ENCODE measurements at places on chromosomes 1 and 21. TPM values are rescaled to one million over a fixed set of nuclear protein-coding genes. Genes with fewer than 3 reads are reported as not detected.

- DNase-seq: no peak
Observed at GRCh38 chr1:158122833-158123388, 57.8 kb upstream of the CD1D start.

- DNase-seq: no peak
Observed at GRCh38 chr1:151479462-151479861, 20.2 kb upstream of the POGZ start.

- no peak for DNase-seq
Observed at GRCh38 chr1:87880764-87881163, 552.1 kb downstream of the LMO4 start.

RORC gene
- total RNA-seq: 10.9 TPM

GRCh38 chr21:30831194-30831765 lies 1.7 kb upstream of the KRTAP7-1 start:
- no peak for DNase-seq

DNA sequence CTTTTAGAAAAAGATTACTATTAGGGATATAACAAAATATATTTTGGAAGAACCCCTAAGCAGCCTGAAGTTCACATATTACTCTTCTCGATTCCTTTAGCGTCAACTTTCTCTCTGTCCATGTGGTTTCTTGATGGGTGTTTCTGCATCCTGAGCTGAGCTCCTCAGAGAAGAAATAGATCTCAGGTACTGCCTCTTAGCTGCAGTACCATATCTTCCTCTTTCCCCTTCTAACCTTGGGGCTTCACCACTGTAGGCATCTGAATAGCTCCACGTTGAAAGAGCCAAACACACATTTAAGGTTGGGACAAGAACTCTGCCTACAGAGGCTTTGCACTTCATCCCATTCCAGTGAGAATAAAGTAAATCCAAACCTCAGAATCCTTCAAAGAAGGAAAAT lies 59.2 kb downstream of the SAMSN1 start:
- DNase-seq: no peak

DNA sequence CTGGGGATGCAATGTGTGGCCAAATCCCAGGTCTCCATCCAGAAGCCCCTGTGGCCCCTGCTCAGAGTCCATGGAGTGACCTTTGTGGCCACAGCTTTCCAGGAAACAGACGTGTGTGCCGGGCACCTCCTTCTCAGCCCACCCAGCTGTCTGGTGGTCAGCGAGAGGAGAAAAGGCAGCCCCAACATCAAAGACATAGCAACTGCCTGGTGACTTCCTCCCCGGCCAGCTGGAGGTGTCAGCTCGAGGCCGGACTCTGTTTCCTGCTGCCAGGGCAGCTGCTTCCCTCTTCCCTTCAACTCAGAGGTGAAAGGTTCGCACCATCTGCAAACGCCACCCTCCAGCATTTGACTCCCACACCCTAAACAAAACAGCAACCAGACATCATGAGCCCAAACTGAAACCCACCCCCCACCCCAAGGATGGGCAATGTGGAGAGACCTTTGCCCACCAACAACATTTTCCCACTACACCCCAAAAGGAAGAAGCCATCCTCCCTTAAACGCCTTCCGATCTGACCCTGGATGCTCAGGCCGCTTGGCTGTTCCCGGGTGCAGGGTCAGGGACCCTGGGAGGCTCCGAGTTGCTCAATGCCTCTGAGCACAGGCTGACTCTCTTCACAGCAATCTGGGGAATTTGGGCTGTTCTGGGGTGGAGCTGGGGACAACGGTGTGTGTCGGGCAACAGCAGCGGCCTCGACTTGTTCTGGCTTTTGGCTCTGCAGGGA lies 162.3 kb downstream of the PSMG1 start:
- DNase-seq: peak; percentile 81

GRCh38 chr21:44834951-44835646 lies 17.2 kb upstream of the SUMO3 start:
- DNase-seq: no peak

S100A16 gene
- 119 TPM for total RNA-seq

DNA sequence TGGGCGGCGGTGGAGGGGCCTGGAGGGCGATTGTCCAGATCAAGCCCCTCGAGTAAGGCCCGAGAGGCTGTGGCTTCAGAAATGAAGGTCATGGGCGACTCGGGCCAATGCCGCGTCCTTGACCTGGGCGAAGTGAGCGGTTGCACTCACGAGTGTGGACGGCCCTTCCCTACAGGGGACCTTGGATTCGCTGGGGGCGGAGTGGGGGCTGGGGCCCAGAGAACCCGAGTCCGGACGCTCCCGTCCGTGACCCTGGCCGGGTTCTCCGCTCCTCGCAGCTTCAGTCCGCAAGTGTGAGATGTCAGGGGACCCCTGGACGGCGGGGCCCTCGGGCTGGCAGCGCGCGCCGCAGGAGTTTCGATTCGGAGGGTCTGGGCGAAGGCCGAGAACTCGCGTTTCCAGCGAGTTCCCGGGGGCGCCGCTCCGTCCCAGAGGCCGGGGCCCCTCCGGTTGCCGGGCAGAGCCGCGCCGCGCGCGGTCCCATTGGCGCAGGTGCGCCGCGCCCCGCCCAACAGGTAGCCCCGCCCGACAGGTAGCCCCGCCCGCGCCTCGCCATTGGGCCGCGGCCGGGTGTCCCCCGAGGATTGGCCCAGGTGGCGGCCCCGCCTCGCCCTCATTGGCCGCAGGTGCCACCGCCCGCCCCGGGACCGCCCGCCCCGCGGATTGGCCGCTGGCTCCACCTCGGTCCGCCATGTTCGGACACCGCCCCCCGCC lies at the start of gene PRKCZ:
Gene PRKCZ, plus strand, starts transcription at position 694 of the 714 bp plus-strand sequence. CDS start 220 bp downstream, outside the sequence.
- peak; percentile 62 for DNase-seq

TDRD5 gene
- 0.18 TPM for total RNA-seq

DNA sequence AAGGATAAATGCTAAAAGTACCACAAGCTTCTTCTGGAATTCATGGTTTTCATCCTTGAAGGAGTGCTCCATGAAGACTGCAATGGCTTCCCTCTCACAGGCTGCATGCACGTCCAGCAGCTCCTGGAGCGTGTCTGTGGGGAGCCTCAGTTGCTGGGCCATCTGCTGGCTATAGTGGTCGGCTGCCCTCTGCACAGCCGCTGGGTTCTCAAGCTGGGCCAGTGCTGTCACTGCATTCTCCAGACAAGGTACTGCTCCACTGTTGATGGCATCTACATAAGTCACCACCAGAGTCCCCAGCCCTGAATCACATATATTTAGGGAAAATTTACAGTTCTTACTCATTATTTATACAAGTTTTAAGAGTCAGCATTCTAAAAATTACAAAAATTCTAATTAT lies 8.7 kb downstream of the GBP4 start:
- no peak for DNase-seq

HMCN1 gene
- 149 TPM for total RNA-seq

DNA sequence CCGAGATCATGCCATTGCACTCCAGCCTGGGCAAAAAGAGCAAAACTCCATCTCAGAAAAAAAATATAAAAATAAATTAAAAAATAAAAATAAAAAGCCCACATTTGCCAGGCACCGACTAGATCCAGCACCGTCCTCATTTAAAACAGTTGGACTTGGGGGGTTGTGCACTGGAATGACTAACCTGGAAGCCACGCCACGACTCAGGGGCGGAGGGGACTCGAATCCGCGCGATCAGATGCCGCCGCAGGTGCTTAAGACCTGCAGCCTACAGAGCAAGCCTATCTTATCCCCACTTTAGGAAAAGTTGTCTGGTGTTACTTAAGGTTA lies 38.5 kb downstream of the ZBTB8OS start:
- no peak for DNase-seq

HLX gene
- total RNA-seq: 36.7 TPM

DNA sequence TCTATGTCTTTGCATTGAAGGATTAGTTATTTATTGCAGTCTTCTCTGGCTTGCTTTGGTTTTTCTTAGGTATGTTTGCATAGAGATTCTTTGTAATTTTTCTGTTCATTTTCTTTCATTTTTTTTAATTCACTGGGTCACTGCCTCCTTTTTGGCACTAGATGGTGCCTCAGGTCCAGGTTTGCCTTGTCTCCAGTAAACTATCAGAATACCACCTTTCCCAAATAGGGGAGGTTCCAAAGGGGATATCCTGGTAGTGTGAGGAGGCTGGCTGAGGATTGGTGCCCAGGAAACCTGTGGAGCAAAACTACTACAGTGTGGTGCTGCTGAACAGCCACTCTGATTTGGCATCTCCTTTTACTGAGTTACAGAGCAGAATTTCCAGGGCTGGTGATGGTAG lies 257.1 kb downstream of the KCTD3 start:
- no peak for DNase-seq

C4BPA gene
- total RNA-seq: 203 TPM

GRCh38 chr1:22600071-22600816 lies 36.2 kb upstream of the C1QA start:
- DNase-seq: no peak

GRCh38 chr1:175152006-175152652 lies 40.4 kb downstream of the KIAA0040 start:
- peak; percentile 63 for DNase-seq

- no peak for DNase-seq
Observed at GRCh38 chr1:93488207-93488606, 40.3 kb downstream of the FNBP1L start.

- DNase-seq: no peak
Observed at GRCh38 chr1:58597076-58597475, 20.0 kb upstream of the TACSTD2 start.

TRIM33 gene
- total RNA-seq: 102 TPM

GRCh38 chr1:110545492-110545891 lies 26.5 kb upstream of the KCNA10 start:
- DNase-seq: no peak

- no peak for DNase-seq
Observed at GRCh38 chr1:115133440-115133839, 44.1 kb upstream of the TSPAN2 start.

DNA sequence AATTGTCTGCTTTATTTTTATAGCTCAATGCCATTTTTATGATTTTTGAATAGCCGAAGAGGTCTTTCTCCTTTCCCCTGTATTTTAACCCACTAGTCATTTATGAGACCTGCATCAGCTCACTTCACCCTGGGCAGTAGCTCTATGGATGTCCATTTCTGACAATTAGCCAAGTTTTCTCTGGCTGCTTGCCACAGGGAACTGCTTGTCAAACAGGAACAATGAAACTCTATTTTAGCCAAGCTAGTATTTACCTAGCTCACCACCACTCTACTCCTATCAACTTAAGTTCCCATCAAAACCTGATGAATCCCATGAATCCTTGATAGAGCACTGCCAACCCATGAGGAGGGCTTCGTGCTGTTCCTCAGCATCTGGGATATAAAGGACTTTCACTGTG lies 406.7 kb downstream of the RWDD3 start:
- peak; percentile 76 for DNase-seq

DNA sequence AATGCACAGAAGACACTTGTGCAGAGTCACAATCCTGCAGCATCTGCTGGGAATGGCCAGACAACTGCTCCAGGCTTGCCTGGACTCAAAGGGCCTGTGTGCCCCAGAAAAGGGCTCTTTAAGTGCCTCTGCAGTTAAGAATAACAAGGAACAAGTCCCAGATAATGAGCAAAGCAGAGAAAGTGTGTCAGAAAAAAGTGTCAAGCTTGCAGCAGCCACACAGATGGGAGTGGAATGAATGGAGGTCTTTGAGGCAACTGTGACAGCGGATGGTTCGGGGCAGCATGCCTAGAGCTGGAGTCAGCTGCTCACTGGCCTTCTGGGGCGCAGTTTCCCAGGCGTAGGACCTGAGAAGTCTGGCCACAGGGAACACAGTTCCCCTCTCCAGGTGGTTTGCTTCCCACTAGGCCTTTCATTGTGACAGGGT lies 5.1 kb downstream of the PARP1 start:
- no peak for DNase-seq

- DNase-seq: no peak
Observed at GRCh38 chr1:240073097-240073496, 18.6 kb upstream of the FMN2 start.

DNA sequence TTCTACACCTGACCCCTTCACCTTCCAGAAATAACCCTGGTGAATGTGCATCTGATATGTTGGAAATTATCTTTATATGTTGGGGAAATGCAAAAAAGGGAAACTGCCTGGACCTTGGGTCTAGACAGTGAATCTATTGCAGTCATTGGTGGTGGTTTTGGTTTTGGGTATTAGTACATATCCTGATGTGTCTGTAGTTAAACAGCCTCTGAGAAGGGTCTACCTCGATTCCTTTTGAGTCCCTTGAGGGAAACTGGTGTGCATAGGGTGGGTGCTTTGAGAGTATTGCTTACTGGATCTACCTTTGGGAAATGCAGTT lies 127.3 kb upstream of the KIAA0040 start:
- no peak for DNase-seq

GRCh38 chr1:4317207-4317606 lies 337.2 kb upstream of the AJAP1 start:
- DNase-seq: no peak
